ENCODE measurements at places on chromosomes 5 and 9.

GRCh38 chr5:176633598-176633997 is 3.1 kb downstream of the EIF4E1B start:
- DNase-seq = no peak

DNA sequence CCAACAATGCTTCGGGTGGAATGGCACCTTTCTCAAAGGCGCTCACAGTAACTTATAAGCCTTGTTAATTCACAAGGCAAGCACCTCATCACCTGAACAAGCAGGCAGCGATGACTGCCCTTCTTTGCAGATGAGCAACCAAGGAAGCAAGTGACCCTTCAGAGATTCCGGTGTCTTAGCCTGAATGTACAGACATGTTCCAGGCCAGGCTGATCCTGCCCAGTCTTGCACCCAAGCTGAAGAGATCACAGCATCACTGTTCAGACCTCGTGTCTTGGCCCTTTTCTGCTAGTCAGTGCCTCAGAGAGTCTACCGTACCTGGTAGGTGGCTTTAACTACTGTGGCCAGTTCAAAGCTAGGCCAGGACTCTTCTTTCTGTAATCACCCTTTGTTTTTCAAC is 94.7 kb upstream of the ERCC6L2 start:
- no peak for DNase-seq

DNA sequence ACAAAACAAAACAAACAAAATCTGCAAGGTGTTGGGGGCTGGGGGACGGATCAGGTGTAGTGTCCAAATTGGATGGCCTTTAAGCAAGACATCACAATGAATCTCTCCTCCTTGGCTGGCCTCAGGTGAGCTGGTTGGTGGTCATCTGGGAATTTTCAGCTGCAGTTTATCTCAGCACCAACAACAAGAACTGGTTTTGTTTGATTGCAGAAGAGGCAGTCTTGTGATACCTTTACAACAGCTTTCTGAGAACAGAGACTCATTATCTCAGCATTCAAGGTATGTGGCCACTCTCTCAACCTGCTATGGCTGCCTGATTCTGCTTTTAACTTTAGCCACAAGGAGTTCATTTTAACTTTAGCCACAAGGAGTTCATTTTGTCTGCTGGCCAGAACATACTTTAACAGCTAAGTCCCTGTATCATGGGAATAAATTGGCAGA is 1543.4 kb downstream of the EFNA5 start:
- no peak for DNase-seq

DNA sequence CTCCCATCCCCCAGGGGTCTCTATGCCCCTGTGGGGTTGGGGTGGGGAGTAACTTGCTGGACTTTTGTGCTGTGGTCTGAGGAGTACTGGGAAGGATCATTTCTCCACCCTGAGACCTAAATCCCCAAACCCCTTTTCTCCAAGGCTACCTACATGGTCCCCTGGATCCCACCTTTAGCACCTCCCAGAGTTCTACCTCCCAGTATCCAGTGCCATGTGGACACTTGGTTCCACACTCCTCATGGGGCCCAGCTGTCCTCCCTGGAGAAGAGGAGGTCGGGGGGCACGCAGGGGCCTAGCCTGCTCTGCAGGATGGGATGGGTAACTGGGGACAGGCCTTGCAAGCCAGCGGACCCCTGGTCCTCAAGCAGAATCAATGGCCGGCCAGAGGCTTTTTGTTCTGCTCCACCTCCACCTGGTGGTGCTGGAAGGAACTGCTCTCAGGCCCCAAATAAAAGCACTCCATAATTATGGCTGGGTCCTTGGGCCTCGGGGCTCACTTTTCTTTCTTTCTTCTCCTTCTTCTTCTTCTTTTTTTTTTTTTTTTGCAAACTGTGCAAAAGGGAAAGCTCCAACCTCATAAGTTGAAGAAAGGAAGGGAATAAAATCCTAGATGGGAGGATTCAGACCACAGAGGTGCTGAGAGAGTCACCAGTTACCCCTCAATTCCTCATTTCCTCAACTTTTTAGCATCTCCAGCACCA is 68.4 kb downstream of the PSD2 start:
- DNase-seq = peak; percentile 28

GRCh38 chr9:87954230-87954629 is 20.1 kb downstream of the CDK20 start:
- no peak for DNase-seq

DNA sequence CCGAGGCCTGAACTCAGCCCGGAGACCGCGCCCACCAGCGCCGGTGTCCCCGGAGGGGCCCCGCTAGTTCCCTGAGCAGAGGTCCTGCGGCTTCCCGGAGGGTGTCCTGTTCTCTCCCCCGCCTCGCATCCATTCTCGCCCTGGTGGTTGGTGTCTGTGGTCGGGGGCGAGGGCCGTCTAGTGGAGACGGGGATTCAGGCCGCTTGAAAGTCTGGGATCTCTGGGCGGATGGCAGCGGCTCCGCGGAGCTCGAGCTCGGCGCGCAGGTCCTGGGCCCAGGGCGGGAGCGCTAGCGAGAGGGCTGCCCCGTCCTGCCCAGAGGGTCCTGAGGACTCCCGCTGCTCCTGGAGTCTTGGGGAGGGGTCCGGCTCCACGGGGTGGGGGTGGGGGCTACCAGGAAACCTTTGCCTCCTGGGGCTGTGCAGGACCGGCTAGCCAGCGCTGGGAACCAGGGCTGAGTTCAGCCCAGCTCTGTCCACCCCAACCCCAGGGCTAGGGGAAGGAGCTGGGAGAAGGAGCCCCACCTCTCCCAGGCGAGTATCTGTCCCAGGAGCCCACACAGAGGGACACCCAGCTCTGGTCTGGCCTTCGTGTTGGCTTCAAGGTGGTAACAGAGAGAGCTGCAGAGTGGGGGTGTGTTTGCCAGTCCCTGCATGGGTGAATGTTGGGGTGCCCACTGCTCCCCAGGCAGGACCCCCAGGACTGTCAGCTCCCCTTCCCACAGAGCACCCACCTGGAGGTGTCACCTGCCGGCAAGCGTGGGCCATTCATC is 4.0 kb downstream of the TOR4A start:
- DNase-seq = no peak

GRCh38 chr9:34741628-34742027 is 31.7 kb upstream of the CCL21 start:
- DNase-seq = no peak

- no peak for DNase-seq
These were observed 60.4 kb downstream of the RORB start for GRCh38 chr9:74557571-74557970.

GRCh38 chr5:6728011-6728794 is 15.0 kb downstream of the TENT4A start:
- DNase-seq = no peak

DNA sequence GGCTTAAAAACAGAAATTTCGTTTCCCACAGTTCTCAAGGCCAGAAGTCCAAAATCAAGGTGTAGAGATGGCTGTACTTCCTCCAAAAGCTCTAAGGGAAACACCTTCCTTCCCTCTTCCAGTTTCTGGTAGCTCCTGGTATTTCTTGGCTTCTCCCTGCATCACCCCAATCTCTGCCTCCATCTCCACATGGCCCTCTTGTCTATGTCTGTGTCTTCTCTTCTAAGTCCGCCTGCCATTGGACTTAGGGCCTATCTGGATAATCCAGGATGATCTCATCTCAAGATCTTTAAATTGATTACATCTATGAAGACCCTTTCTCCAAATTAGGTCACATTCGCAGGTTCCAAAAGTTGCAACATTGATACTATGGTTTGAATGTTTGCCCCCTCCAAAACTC is 105.6 kb downstream of the ATPSCKMT start:
- no peak for DNase-seq

DNA sequence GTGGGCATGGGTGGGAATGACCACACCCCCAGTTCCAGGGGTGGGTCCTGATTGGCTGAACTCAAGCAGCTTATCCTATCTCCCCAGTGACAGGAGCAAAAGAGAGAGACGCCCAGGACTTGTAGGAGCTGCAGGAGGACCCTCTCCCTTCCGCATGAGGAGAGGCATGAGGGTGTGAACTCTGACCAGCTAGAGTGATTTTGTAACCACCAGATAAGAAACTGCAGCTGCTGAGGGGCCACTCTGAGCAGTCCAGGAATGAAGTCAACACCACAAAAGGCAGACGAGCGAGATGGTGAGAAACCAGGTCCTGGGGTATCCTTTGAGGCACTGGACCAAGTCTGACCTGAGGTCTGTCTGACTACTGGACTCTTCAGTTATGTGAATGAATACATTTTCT is 521.9 kb downstream of the BNC2 start:
- DNase-seq = no peak

DNA sequence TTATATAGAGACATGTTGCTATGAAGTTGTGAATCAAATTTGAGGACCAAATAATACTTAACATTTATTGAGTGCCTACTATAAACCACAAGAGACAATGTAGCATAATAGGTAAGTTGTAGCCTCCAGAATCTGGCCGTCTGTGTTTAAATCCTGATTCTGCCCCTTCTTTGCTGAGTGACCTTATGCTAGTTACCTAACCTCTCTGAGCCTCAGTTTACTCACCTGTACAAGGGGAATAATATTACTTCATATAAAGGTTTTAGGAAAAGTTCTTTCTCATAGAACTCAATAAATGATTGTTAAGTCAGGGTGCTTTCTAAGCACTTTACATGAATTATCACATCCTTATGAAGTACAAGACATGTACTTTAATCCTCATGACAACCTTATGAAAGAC is 120.6 kb downstream of the NDUFS4 start:
- no peak for DNase-seq

DNA sequence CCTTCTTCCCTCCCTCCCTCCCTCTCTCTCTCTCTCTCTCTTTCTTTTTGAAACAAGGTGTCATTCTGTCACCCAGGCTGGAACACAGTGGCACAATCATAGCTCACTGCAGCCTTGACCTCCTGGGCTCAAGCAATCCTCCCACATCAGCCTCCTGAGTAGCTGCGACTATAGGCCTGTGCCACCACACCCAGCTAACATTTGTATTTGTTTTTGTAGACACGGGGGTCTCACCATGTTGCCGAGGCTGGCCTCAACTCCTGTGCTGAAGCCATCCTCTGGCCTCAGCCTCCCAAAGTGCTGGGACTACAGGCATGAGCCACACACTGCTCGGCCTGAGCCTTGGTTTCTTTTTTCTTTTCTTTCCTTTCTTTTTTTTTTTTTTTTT is 45.8 kb downstream of the PLPP7 start:
- DNase-seq = no peak

DNA sequence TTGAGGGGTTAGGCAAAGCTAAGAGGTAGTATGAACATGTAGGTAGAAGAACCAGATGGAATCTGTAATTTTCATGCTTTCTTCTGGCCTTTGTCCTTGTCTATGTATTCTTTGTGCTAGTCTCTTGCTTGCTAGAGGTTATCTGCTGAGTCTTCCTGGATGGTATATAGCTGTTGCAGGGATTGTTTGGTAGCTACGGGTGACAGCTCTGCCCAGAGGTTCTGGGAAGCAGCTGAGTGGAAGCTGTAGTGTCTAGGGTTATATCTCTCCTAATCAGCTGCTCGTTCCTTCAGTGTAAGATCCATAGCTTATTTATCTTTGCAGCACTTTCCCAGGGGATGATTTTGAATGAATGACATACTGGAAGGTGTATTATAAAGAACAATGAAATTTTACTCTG is 100.3 kb downstream of the ATG10 start:
- no peak for DNase-seq

GRCh38 chr5:93582677-93583438 is at the start of gene NR2F1:
Gene NR2F1 (plus strand): TSS chr5:93583222. CDS start chr5:93585024, 1,802 bp downstream.
- no peak for DNase-seq

DNA sequence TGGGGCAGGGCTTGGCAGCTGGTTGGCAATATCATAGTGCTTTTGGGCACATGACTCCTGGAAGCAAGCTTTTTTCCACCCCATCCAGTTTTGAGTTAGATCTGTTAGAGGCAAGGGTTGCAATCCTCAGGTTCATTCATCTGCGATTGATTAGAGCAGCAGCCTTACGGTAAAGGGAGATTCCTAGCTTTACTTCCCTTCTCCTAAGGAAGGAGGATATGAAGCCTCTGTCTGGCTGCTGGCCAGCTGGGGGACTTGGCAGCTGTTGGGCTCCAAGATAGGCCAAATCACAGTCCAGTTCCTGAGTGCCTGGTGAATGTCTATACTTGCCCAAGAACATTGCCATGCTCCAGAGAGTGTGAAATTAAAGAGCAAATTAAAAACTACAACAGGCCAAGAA is 113.4 kb upstream of the CCNH start:
- no peak for DNase-seq

- peak; percentile 7 for DNase-seq
These were observed 17.9 kb upstream of the NRARP start for GRCh38 chr9:137319739-137320551.

GRCh38 chr5:150172145-150172544 is 5.6 kb downstream of the CDX1 start:
- DNase-seq = no peak

DNA sequence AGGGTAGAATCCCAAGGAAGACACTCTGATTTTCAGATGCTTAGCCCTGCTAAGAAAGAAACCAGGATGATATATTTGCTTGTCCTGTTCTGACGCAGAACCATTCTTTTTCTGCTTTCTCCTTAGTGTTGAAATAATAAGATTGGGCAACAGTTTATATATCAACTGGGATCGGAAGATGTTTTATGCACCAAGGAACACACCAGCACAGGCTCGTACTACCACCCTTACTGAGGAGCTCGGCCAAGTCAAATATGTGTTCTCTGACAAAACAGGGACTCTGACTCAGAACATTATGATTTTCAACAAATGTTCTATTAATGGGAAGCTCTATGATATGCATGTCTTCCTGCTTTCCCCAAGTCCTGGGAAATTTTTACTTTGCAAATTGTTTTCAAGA is 19.0 kb upstream of the RUSC2 start:
- DNase-seq = no peak

DNA sequence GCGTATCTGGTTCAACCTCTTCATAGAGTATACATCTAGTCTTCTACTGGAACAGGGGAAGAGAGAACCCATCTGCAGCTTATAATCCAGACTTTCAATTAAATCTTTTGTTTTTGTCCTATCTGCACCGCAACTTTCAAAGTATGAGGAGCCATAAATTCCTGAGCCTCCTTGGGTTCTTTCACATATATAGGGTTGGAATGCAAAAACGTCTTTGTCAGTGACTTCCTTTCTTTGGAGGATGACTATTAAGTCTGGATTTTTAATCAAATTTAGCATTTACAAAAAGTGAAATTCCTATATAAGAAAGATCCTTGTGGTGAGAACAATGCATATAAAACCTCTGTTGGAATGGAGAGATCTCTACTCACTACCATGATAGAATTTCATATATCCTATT is 370.8 kb downstream of the TMEM38B start:
- DNase-seq = no peak

Data from T-helper 17 cell (primary cell).